Right cardiac atrium (tissue), 5 donors: ENCODE measurements at places on chromosomes 2 and 18. TPM values are rescaled to one million over a fixed set of nuclear protein-coding genes. Genes with fewer than 3 reads are reported as not detected.

SERPINB3 gene
- not detected for total RNA-seq

SUCLG1 gene
- 189 TPM for total RNA-seq

ZNF521 gene
- 54.5 TPM for total RNA-seq

ABCG8 gene
- not detected for total RNA-seq

CACNB4 gene
- 0.86 TPM for total RNA-seq

G6PC2 gene
- total RNA-seq = not detected

ICA1L gene
- total RNA-seq = 17.7 TPM

METAP1D gene
- total RNA-seq = 5.4 TPM

VWC2L gene
- not detected for total RNA-seq

DNAJC5G gene
- total RNA-seq = 1.3 TPM

ST8SIA5 gene
- total RNA-seq = 10.3 TPM

NAT8 gene
- total RNA-seq = not detected

SH2D6 gene
- total RNA-seq = not detected

- DNase-seq = no peak
These were observed 5.4 kb downstream of the CACNB4 start for GRCh38 chr2:152093464-152093863.

GRCh38 chr2:19380532-19380931, 22.1 kb upstream of the OSR1 start:
- DNase-seq = no peak

- no peak for DNase-seq
These were observed 41.6 kb upstream of the ACYP2 start for GRCh38 chr2:54073796-54074195.

DNA sequence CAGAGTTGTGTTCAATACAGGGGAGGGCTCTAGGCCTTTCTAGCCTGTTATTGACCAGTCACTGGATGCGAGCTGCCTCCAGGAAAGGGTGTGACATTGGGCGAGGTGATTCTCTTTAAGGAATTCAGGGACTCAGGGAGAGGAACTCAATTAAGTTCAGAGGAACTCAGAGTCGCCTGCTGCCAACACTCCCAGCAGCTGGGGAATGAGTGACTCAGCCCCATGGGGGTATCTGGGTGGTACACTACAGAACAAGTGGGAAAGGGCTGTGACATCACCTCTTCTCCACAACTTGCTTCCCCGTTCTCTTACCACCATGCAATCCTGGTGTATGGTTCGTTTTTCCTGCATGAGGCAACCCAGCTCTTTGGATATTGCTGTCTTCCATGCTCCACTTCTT, 50.4 kb upstream of the CYRIA start:
- peak; percentile 61 for DNase-seq

DNA sequence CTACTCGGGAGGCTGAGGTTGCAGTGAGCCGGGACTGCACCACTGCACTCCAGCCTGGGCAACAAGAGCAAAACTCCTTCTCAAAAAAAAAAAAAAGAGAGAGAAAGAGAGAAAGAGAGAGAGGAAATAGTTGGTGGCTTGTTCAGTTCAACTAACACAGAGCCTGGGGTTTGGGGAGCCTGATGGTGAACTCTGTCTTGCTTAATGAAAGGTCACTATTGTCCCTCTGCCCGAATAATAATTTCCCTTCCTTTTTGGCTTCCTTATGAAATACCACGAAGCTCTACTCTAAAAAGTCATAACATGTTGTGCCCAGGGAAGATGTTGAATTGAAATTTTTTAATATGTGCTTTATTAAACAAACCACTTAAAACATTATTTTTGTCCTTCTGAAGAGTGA, 17.3 kb downstream of the BCL2 start:
- no peak for DNase-seq

DNA sequence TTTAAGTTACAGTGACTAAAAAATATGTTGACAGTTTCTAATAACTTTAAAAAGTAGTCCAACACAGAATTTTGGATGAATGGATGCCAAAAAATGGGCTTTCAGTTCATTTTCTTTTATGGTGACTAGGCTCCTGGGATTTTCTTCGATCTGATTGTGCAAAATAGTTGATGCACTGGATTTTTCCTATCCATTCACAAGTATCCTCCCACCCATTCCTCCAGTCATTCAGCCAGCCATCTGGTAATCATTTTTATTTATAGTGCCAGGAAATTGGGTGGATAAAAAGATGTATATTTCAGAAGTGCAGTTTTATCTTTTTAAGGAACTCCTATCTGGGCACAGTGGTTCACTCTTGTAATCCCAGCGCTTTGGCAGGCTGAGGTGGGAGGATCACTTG, 175.1 kb downstream of the PTPRM start:
- no peak for DNase-seq

GRCh38 chr2:3633089-3633981, 24.7 kb upstream of the ALLC start:
- no peak for DNase-seq

DNA sequence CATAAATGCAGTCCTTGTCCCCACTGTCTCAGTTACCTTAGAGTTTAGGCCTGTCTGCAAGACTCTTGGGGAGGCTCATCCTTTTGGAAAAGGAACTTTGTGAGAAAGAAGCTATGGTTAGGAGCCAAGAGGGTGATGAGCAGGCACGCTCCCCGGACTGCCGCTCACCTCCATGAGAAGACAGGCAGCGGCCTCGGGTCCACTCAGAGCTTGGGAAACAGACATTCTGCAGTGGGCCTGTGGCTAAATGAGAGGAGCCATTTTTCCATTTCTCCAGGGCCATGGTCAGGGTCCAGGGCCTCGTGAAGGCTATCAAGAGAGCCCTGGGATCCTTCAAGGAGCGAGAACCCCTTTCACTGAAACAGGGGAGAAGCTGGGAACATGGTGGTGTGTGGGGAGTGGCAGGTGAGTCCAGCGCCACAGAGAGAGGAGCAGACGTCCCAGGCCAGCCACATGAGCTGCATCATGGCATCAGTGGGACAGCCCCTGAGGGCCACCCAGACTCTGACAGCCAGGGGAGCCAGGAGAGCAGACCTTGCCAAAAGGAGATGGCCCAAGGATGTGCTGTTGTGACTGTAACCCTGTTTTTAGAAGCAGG, 4.0 kb upstream of the TEX51 start:
- DNase-seq = no peak

- DNase-seq = no peak
These were observed 84.5 kb upstream of the REG3G start for GRCh38 chr2:78940998-78941397.

- no peak for DNase-seq
These were observed 35.7 kb upstream of the TAF4B start for GRCh38 chr18:26190506-26190905.

- no peak for DNase-seq
These were observed 3.6 kb upstream of the KCNJ13 start for GRCh38 chr2:232779934-232780333.

DNA sequence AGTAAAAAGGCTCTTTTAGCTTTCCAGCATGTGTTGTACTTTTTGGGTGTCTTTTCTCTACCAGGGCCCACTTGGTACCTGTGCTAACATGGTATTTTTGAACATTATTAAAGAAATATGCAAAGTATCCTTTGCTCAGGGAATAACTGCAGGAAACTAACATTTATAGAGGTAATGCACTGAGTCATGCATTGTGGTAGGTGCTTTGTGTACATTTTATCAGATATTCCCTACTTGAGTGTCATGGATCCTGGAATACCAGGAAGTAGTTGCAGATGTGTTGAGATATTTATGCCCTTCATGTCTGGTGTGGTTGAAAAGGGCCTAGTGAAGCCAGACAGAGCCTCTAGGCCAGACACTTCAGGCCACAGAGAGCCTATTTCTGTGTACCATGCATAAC, 215.5 kb upstream of the CYRIA start:
- DNase-seq = no peak

- DNase-seq = peak; percentile 40
These were observed 115.7 kb downstream of the ZNF385B start for GRCh38 chr2:179745635-179746256.

- DNase-seq = no peak
These were observed 27.6 kb upstream of the LGALSL start for GRCh38 chr2:64426183-64426952.

DNA sequence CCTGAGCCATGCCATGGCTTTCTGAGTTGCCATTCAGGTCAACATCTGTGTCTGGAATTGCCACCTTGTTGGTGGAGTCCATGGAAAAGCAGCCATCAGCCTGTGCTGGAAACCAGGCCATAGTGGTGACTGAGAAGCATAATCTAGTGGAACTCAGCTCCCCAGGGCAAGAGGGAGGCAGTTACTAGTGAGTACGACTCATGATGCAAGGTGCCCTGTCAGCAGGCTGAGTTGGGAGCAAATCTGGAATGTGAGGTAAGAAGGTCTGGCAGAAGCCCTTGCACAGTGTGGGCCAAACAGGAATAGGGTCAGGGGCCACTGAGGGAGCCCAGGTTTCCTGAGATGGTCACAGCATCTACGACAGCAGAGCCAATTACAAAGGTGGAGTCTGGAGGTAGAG, 37.1 kb downstream of the SULT1C2 start:
- no peak for DNase-seq

GRCh38 chr2:237128026-237128703, 42.5 kb downstream of the COPS8 start:
- DNase-seq = peak; percentile 94

GRCh38 chr18:23827681-23828080, 138.4 kb downstream of the LAMA3 start:
- DNase-seq = no peak

DNA sequence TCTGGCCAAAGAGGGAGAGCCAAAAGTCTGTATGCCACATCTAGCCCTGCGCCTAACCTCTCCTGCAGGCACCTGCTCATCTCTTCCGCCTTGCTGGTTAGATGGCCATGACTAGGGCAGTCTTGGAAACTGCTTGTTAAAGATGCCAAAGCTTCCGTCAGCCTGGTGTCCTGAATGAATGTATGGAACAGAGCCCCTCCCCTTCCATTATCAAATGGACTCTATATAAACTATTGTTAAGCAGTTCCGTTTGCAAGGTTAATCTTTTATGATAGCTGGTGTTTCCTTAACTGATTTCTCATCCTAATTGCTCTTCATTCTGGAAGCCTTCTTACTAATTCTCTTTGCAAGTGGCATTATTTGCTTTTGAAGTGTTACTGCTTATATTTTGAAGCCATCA, 87.1 kb downstream of the ATP9B start:
- DNase-seq = no peak

- DNase-seq = peak; percentile 28
These were observed 41.5 kb downstream of the CROCC2 start for GRCh38 chr2:240947607-240948006.

DNA sequence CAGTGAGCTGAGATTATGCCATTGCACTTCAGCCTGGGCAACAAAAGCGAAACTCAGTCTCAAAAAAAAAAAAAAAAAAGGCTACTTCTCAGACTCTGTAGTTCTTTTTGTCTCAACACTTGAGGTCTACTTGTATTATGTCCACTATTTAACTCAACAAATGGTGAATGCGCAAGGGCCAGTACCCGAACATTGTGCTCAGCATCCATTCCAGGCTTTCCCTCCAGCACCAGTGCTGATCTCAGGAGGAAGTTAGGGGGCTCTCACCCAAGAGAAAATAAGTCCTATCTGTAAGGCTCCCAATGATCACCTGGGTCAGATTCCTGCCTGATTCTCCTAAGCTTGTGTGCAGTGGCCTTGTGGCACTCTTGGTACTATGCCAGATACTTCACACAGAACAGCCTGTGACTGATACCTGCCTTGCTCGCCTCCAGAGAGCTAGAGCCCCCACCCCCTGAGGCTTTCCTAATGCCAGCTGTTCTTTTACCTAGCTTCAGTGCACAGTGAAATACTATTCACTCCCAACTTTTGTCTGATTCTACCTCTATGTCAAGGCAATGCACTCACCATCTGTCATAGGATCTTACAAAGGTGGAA, 74.9 kb downstream of the INO80D start:
- no peak for DNase-seq

DNA sequence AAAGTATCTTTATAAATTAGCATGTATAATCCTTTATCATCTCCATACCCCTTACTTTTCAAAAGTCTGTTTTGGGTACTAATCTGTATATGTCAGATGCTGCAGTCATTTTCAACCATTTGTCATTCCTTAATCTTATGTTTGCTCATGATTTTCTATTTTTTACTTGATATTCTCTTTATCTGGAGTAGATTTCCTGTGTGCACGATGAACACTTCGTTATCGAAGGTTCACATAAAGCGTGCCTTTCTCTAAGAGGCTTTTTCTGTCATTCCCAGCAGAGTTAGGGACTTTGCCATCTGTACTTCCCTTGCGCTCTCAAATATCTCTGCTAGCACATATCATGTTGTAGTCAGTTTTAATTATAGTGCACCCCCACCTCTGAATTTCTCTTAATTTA, 123.2 kb downstream of the BIRC6 start:
- no peak for DNase-seq

- DNase-seq = no peak
These were observed 427.6 kb downstream of the BCL11A start for GRCh38 chr2:60125611-60126426.

- DNase-seq = no peak
These were observed 7.2 kb downstream of the GPR75 start for GRCh38 chr2:53852532-53852931.

GRCh38 chr2:18403921-18404522, 156.4 kb downstream of the RDH14 start:
- DNase-seq = no peak

DNA sequence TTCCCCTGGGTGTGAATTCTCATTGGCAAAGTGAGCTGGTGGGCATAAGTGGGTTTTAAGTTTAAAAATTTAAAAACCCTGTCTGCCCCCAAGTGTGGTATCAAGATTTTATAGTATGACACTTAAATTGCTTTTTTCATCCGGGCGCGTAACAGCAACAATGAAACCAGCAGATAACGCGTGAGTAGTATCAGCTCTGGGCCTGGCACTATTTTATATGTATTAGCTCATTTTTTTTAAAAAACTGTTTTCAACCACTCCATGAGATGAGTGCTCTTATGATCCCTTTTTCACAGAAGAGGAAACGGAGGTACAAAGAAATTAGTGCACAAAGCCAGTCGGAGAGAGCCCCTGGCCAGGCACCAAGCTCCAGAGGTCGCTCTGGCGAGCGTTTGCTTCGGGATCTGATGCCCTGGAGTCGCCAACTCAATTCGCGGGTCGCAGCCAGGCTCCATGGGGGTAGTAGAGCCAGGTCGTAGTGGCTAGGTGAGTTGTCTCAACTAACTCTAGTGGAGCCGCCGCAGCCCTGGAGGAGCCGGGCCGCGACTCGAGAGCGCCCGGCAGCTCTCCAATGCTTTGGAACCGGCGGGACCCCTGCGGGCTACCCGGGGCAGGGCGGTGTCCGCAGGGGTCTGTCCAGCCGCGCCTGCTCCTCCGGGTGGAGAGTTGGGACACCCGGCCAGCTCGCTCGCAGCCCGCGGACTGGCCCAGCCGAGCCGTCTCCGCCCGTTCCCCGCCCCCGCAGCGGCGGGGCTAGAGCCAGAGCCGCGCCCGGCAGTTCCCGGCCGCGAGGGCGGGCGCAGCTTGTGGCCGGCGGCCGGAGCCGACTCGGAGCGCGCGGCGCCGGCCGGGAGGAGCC, at the start of gene IL1R1:
Gene IL1R1 (plus strand): TSS at position 777 of the 859 bp plus-strand sequence. CDS start 14,979 bp downstream, outside the sequence.
- peak; percentile 96 for DNase-seq

GRCh38 chr2:27495840-27496356, 741 bp upstream of the GCKR start:
- no peak for DNase-seq

GRCh38 chr18:50850307-50851065, 28.4 kb upstream of the ME2 start:
- DNase-seq = no peak
